ENCODE measurements at places on chromosomes 16 and 17. TPM values are rescaled to one million over a fixed set of nuclear protein-coding genes. Genes with fewer than 3 reads are reported as not detected.

CD300E gene
- total RNA-seq: 0.98 TPM

RASL10B gene
- total RNA-seq: 9.1 TPM

SOX8 gene
- total RNA-seq: 0.74 TPM

HS3ST3A1 gene
- total RNA-seq: 8.6 TPM

GJD3 gene
- 12.0 TPM for total RNA-seq

RPL38 gene
- 571 TPM for total RNA-seq

VPS25 gene
- total RNA-seq: 28.2 TPM

SSTR5 gene
- total RNA-seq: 0.98 TPM

DNA sequence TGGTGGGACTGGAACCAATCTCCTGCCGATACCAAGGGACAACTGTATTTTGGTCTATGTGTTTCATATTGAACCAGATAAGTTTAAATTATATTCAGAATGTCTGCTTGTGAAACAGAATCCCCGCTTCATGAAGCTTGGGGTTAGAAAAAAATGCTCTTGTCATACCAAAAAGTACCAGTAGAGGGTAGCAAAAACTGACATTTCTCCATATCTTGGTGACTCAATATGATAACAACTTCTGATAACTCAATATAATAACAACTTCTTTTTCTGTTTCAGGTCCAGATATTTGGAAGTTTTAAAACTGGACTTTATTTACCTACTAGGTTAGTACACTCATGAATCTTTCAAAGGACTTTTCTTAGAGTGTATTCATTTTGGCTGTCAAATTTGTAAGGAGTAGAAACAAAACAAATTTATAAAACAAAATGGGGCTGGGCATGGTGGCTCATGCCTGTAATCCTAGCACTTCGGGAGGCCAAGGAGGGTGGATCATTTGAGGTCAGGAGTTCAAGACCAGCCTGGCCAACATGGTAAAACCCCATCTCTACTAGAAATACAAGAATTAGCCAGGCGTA lies 52.3 kb upstream of the ADCY7 start:
- DNase-seq: no peak

GRCh38 chr17:81399481-81400153 lies 4.4 kb downstream of the BAHCC1 start:
- no peak for DNase-seq

DNA sequence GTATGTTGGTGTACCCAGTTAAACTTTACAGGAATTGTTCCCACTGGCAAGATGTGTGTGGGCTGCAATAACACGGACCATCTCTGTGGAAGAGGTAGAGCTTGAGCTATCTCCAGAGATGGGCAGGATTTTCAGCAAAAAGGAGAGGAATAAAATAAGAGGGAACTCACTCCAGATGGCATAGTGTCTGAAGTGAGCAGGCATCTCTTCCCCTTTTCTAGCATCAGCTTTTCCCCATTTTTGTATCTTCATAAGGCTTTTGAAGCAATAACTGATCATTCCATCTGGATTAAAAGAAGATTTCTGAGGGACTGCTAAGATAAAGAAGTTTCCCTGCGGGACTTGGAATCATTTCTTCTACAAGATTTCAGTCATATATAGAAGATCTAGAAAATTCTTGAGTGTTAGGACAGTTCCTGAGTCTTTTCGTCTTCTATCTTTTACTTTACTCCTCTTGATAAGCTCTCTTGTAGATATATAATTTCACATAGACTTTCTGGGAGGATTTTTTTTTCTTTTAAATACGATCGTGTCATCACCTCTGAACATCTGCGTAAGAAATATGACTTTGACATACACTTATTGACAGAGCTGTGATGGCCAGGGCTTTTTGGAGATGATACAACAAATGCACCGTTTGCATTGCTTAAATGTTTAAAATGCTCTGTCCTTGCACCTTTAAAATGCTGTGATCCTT lies 2.1 kb downstream of the CPD start:
- DNase-seq: no peak

GRCh38 chr16:85321509-85322271 lies 209.4 kb upstream of the CIBAR2 start:
- peak; percentile 96 for DNase-seq

DNA sequence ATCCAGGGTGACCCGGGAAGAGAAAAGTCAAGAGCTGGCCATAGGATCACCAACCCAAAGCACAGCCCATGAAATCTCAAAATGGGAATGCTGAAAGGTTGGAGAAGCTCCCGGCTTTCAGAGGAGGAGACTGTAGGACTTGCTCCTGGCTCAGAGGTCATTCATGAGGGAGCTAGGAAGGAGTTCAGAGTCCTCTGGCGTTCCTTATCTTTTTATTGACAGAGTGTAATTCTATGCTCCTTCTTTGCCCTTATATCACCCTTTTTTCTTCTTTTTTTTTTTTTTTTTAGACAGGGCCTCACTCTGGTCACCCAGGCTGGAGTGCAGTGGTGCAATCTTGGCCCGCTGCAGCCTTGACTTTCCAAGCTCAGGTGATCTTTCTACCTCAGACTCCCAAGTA lies 27.3 kb upstream of the CNOT1 start:
- no peak for DNase-seq

- no peak for DNase-seq
These were observed 142.0 kb downstream of the CPPED1 start for GRCh38 chr16:12661656-12662172.

DNA sequence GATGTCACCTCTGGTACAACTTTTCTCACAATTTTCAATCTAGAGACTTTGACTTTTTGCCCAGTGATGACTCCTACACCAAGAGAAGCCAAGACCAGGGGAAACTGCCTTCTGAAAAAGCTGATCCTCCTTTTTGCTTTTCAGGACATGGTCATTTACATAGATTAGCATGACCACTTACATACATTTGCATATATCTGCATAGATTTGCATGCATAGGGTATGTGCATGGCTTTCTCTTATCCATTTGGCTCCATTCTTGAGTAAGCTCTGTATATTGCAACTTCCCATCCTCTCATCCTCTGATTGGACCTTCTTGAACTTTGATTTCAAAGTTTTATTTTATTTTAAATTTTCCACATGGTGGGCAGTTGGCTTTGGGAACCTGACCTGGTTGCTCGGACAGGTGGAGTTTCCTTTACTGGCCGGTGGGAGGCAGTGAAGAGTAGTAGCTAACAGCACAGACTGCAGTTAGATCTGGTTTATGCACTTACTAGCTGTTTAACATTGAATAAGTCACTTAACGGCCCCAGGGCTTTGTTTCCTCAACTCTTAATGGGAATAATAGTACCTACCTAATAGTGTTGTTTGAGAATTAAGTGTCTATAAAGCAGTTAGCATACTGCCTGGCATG lies 92.9 kb downstream of the GPR139 start:
- DNase-seq: no peak

DNA sequence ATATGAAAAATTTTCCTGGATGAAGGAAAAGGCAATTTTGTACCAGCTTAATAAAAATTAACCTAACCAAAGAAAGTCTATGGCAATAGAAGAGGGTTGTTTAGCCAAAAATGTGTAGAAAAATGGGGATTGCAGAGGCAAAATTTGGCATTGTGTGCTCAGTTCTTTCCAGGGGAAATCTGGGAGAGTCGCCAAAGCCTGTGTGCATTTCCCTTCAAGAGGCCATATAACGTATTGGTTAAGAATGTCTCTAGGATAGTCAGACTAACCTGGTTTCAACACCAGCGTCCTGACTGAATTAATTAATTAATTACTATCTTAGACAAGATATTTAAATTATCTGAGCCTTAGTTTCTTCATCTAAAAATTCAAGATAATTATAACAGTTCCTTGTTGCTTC lies 44.8 kb upstream of the HLF start:
- no peak for DNase-seq

DNA sequence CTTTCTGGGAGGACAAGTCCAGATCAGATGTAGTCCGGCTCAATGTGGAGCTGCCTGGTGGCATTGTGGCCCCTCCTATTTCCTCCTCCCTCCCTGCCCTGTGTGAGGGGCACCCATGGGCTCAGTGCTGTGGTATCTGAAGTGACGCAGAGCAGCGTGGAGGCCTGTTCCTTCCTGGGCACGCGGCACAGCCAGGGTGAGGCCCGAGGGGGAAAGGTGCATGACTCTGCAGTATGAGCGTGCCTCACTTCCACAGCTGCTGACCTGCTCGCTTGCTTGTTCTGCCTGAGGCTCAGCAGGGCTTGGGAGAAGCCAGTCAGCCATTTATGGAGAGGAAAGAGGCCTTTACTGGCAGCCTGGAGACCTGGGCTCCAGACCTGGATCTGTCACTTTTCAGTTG lies 11.7 kb downstream of the TMEM238L start:
- DNase-seq: no peak

DNA sequence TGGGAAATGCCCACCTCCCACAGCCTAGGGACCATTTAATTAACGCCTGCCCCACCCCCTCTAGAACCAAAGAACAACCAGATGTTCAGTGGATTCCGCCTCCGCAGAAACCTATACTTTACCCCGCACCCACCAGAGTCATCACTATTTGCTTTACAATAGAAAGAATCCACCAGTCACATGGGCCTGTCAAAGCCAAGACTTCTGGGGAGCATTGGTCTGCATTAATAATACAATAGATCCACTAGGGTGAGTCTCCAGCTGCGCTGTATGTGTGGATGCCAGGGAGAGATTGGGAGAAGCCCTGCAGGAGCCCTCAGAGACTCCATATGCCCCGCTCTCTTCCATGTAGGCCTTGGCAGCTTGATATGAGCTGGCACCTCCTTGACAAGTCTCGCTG lies 31.3 kb downstream of the CLEC19A start:
- DNase-seq: no peak

DNA sequence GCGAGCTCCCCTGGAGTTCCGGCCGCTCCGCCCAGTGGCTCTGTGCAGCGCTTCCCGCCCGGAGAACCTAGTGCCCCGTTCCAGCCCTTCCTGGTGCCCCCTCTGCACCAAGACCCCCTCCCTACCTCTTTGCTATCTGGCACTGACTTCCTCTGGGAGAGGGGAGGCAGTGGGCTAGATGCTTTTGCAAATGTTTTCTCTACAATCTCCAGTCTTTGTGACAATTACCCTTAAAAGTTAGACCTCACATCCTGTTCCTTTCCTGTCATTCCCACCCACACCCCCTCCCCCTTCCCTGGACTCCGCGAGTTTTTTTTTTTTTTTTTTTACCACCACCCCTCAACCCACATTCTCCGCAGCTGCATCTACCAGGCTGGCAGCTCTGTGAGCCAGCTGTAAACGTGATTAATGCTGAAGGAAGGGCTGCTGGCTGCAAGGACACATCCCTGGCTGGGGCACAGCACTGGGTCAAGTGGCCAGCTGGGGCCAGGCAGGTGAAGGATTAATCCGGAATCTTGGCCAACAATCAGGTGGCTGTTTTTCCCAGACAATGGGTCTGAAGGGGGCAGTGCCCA lies 101.5 kb downstream of the MGAT5B start:
- no peak for DNase-seq

- no peak for DNase-seq
These were observed 12.1 kb upstream of the RIPOR1 start for GRCh38 chr16:67516296-67517154.

GRCh38 chr16:66717776-66718175 lies 21.2 kb upstream of the CMTM4 start:
- no peak for DNase-seq

- DNase-seq: no peak
These were observed 38.9 kb upstream of the CMIP start for GRCh38 chr16:81405702-81406113.

DNA sequence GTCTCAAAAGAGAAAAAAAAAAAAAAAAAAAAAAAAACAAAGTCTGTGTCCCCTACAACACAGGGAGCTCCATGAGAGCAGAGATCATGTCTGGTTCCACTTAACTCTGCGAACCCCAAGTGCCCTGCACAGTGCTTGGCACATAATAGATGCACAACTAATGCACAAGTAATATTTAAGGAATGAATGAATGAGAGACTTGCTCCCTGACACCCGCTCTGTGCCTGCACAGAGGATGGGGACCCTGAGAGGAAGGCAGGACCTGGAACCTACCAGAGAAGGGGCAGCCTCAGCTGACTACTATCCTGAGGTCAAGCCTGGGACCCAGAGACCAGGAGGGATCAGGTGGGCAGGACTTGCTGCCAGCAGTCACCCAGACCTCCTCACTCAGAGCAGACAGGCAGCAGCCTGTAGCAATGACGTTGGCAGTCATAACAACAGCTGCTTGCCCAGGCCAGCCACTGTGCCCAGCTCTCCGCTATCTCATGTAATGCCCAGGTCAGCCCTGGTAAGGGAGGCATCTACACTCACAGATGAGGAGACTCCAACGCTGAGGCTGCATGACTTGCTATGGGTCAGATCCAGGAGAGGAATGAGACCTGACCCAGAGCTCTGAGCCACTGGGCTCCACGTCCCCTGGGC lies 2.9 kb downstream of the MYO15A start:
- no peak for DNase-seq

GRCh38 chr17:57294629-57295501 lies 38.5 kb downstream of the MSI2 start:
- no peak for DNase-seq

DNA sequence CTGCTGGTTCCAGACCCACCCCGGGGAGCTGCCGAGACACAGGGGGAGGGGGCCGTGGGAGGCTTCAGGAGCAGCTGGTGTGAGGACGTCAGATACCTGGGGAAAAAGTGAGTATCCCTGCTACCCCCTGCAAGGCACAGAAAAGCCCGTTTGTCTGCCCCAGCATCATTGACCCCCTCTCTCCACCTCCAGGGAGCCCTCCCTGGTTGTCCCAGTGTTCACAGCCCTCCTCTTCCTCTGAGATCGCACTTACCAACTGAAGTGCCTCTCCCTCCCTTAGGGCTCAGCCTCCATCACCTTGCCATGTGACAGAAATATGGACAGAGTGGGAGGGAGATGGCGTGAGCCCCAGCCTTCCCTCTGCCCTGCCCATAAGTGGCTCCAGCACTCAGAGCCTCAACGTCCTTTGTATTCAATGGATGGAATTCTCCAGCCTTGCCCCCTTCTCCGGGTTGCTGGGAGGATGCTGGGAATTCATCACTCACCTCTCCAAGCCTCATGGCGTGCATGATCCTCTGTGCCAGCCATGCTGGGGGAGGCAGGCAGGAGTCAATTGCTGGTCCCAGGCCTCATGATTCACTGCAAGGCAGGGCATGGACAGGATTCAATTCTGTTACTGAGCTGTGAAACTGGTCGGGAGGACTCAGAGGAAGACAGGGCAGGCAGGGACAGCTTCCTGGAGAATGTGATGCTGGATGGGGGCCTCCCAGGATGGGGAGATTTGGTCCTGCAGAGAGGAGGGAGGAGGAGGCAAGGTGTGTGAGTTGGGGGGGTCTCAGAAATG lies 14.6 kb downstream of the SPNS3 start:
- no peak for DNase-seq

GRCh38 chr17:79991924-79992648 lies 43.6 kb downstream of the TBC1D16 start:
- no peak for DNase-seq

DNA sequence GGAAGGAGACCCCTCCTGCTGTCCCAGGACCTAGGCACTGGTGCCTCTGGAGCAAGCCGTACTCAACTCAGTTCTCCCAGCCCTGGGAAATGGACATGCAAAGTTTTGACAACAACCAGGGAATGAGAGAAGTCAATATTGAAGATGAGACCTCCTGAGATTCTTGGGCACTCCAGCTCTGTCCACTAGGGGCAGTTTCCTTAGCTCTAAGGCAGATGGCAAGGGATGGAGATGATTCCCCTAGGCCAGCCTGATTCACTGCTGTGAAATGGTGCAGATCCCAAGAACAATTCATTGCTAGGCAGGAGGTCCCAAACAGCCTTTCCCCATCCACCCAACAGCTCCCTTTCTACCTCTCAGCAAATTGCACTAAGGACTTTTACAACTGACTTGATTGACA lies 20.5 kb upstream of the SDR42E2 start:
- DNase-seq: no peak

- no peak for DNase-seq
These were observed 19.7 kb upstream of the SLC47A1 start for GRCh38 chr17:19513897-19514488.

Data from vagina (tissue), 2 donors.